ENCODE measurements at places on chromosomes 1 and 21.
A peak's percentile ranks its signal among the peaks of the same experiment; 100 is the strongest.

DNA sequence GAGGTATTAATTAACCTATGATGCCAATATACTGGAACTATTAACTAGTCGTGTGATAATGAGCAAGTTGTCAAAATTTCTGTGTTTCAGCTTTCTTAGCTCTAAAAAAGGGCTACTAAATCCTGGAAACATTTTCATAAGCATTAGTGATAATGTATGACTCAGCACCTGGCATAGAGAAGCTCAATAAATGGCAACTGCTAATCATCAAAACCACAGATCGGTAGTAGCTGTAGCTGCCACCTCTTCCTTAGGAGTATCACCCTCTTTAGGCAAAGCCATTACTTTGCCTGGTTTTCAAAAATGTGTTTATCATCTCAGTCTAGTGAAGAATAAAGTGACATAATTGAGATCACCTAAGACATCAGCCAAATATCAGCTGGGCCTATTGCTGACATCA lies 75.5 kb downstream of the TPR start:
- no peak for DNase-seq

DNA sequence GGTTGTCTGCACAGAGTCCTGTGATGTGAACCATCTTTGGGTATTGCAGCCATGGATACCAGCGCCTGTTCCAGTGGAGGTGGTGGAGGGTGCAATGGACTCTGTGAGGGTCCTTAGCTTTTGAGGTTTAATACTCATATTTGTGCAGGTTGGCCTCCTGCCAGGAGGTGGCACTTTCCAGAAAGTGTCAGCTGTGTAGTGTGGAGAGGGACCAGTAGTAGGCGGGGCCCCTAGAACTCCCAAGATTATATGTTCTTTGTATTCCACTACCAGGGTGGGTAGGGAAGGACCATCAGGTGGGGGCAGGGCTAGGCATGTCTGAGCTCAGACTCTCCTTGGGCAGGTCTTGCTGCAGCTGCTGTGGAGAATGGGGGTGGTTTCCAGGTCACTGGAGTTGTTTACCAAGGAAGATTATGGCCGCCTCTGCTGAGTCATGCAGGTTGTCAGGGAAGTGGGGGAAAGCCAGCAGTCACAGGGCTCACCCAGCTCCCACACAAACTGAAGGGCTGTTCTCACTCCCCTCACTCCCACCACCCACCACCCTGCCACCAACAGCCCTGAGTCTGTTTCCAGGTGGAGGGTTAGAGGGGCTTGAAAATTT lies 31.2 kb upstream of the ZNF678 start:
- DNase-seq: no peak

GRCh38 chr21:42974832-42975820 lies 764 bp downstream of the PKNOX1 start:
- peak; percentile 58 for DNase-seq

DNA sequence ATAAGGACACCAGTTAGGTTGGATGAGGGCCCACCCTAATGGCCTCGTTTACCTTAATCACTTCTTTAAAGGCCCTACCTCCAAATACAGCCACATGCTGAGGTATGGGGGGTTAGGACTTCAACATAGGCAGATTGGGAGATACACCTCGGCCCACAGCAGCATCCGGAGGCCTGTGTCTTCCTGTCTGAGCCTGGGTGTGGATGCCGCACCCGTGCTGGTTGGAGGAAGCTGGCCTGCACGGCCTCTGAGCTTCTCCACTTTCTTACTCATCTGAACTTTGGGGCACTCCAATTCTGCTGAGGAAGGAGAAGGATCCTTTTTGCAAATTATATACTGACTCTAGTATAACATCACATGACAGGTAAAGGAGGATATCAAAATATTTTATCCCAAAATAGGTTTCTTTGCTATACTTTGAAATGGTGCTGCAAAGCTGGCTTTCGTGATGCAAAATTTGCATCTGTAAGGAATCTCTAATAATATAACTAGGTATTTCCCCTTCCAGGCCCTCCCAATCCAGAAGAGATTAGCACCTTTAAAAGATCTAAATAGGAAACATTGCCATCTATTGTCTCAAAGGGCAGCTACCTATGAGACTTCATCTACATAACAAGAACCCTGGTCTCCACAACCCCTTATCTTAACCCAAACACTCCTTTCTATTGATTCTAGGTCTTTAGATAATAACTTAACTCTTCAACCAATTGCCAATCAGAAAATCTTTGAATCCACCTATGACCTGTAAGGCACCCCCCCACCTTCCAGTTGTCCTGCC lies 247.6 kb downstream of the KCNJ6 start:
- no peak for DNase-seq

- DNase-seq: no peak
These were observed 143.5 kb downstream of the SYT14 start for GRCh38 chr1:210081494-210081893.

- no peak for DNase-seq
These were observed 84.7 kb upstream of the IRF2BP2 start for GRCh38 chr1:234694661-234695060.

DNA sequence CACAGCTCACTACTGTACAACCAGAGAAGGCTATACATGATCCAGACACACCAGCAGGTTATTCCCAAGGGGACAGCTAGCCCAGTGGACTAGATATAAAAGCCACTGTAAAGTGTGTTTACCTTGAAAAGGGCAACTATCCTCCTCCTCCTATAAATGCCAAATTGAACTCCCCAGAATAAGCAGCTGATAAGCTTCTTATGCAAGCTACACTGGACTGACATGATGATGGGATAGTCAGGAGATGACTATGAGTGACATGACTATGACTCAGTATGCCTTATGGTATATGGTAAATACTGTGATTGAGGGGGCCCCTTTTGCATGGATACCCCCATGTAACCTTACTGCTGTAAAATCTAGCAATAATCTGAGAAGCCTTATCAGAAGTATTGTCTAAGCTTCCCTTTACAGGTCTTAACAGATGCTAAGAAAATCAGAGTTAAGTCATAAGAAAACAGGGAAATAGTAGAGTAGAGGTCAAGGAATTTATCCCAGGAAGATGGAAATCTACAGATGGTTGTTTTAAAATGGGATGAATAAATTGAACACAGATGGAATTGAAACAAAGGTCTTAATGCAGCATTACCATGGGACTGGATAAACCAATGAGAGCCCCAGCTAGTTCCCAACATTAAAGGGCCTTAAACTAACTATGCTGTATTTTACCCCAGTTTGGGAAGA lies 55.8 kb downstream of the TRIM33 start:
- DNase-seq: no peak

DNA sequence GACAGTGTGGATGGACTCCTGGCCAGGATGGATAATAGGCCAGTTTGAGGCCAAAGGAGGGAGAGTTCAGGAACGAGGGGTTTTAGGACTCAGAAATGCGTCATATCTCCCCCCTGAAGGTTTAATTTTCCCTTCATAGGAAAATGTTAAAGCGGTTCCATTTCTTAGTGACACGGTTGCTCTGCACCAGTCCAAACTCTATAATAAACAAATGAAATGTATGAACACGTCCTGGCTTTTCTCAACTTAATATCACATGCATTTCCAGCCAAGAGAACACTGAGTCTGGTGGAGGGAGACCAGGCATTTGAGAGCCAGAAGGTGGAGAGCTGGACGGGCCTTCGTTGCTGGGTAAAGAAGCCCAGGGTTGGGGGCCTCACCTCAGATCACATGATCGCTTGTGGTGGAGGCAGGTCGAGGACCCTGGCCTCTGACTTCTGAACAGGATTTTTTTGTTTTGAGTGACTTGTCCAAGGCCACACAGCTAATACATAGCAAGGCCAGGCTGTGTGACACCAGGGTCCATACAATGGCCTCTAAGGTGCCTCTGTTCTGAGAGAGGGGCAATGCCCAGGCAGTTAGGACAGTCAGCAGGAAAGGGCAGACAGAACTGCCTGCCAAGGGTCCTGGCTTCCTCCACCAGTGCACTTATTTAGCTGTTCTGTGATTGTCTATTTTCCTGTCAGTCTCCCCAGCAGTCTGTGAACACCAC lies 11.4 kb downstream of the SLC1A7 start:
- no peak for DNase-seq

GRCh38 chr1:196970182-196970581 lies 7.2 kb upstream of the CFHR5 start:
- no peak for DNase-seq

DNA sequence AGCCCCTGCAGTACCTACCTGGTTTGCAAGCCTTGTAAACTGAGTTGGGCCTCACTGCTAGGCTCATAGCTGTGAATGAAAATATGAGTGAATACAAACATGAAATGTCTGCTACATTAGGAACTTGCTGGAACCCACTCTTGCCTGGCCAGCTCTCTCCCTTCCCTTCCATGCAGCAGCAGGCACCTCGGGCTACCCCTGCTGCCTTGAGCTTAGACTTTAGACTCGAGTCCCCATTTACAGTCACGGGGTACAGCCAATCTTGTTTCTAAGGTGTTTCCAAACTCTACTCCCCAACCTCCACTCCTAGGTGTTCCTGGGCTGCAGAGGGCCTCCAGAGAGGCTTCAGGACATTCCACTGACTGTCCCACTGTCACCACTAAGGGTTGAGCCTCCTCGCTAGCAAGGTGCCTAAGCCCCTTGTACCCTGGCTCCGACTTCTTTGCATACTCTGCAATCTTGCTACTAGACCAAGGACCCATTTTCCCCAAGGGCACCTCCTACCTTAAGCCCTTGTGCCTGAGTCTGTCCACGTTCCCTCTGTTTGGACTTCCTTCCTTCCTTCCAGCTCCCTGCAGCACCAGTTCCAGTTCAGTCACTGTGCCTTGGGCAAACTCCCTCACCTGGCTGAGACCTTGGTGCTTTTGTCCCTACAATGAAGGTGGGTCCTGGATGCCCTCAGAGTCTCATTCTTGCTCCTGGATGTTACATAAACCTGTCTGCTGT lies 36.9 kb downstream of the CDK18 start:
- no peak for DNase-seq

DNA sequence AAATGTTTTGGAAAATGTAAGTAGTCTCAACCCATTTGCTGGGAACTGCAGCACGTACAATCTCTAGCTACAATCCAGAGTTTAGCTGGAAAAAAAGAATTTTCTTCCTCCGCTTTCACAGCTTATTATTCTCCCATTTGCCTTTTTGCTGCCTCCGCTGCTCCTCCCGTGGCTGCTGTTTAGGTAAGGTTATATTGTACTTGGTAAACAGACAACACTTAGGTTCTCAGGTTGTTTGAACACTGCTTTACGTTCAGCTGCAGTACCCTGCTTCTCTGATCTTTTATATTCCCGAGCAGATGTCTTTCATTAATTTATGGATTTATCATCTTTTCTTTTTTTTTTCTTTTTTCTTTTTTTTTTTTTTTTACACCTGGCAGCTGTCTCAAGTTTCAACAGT lies 14.3 kb downstream of the PROX1 start:
- no peak for DNase-seq

DNA sequence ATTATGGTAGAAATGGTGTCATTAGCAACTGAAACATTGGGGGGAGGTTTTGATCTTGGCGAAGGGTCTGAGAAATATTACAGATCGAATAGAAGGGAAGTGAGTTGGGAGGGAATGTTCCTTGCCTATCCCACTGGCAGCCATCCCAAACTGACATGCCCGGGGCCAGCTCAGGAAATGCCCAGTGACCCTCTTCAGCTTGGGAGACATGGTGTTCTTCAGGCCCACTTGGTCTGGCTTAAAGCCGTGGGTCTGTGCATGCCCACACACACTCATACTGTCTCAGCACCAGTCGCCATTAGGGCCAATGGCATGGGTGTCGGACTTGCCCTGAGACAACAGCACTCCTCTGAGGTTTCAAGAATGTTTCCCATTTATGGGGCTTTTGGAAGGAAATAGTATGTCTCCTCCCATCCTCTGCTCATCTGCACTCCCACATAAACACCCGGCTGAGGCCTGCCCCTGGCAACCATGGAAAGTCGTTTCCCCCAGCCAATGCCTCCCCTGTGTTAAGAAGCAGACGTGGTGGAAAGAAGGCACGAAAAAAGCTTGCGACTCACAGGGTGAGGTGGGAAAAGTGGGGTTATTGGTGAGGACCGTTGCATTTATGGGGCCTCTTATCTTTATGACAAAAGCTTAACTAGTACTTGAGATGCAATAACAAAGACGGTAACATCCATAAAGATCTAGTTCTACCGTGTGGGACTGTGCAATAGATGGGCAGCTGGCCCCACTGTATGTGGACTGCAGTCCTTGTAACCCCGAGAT lies 2.0 kb downstream of the RNF186 start:
- DNase-seq: no peak

DNA sequence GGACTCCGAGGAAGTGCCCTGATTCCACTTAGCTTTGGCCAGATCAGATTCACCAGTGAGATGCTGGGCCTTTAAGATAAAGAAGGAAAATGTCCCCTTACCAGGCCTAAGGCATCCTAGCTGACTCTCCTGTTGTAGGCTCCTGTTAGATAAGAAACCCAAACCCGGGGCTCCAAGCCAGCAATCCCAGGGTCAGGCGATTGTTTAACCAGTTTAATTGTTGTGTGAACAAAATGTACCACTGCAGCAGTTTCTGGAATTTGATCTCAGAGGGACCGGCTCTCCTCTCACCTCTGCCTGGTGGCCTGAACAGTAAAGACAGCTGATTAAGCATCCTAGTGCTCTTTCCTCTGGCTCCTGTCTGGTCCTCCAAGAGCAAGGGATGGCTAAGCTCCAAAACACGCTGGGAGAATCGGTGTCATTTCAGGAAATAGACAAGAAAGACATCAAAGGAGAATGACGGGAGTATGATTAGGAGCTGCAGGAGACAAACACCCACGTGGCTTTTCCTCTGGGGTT lies 9.3 kb upstream of the KLHDC8A start:
- DNase-seq: no peak

GRCh38 chr1:119225831-119226230 lies 85.4 kb upstream of the WARS2 start:
- DNase-seq: no peak

- DNase-seq: no peak
These were observed 1.0 kb upstream of the AK4 start for GRCh38 chr1:65146908-65147423.

GRCh38 chr21:32748529-32748928 lies 20.7 kb upstream of the SYNJ1 start:
- no peak for DNase-seq

DNA sequence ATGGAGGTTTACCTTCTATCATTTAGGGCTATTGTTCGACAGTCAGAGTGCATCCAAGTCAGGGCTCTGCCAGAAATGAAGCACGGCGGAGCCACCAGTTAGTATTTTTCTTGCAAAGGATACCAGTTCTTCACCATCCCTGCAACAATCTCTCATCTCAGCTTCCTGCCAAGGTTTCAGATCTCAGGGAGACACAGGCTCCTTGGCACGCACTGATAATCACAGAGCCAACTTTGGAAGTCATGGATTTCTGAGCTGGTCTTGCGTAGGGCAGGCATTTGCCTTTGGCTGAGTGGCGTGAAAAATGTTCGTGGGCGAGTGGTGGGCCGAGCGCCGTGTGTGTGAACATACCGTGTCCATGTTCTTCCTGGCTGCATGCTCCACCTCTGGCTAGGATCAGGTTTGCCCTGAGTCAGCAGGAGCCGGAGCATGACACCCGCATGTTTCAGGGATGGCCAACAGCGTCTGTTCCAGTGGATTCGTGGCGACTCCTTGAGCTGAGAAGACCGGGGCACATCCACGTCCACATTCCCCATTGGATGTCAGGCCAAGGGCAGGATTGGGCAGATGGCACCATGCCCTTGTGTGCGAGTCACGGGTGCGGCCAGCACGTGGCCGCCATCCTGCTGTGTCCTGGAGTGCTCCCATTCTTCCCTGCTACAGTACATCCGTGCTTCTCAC lies 118.5 kb upstream of the C1orf174 start:
- DNase-seq: no peak

Data from Calu3 (cell line).